Glutamatergic neuron (in vitro differentiated cells): ENCODE measurements at places on chromosomes 7 and 10.

- DNase-seq, result peak; percentile 67
Measured at GRCh38 chr7:20330928-20331909, 519 bp downstream of the ITGB8 start.

DNA sequence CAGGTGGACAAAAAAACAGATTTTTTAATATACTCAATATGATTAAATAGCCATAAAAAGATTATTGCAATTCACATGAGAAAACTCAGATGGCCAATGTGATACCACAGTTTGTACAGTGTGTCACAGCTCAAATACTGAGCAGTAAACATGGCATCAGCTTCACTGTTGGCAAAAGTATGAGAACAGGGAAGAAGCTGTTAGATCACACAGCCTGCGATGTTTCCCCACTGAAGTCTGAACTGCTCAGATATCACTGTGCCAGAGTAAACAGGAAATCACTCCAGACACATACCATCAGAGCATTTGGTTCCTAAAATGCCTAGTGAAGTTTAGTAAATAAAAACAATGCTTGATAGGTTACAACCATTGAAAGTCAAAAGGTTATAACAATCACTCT lies 347.8 kb downstream of the ETV1 start:
- DNase-seq, result no peak

- DNase-seq, result no peak
Measured at GRCh38 chr10:398954-399353, 263.7 kb downstream of the ZMYND11 start.

GRCh38 chr10:33129996-33130386 lies 172.0 kb upstream of the ITGB1 start:
- peak; percentile 25 for DNase-seq

DNA sequence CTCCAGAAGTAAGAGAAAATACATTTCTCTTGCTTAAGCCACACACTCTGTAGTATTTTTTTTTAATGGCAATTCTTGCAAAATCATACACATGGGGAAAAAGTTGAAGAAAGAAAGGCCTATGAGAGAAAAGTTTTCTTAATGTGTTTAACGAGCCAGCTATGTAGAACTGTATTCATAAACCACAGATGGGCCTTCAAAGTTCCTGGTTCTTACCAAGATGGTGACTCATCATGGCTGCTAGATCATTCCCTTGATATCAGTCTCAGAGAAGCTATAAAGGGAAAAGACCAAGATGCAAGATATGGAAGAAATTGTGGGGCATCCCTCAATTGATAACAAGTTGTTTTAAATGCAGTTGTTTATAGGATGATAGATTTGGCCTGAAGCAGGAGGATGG lies 992.7 kb upstream of the MBL2 start:
- DNase-seq, result no peak

DNA sequence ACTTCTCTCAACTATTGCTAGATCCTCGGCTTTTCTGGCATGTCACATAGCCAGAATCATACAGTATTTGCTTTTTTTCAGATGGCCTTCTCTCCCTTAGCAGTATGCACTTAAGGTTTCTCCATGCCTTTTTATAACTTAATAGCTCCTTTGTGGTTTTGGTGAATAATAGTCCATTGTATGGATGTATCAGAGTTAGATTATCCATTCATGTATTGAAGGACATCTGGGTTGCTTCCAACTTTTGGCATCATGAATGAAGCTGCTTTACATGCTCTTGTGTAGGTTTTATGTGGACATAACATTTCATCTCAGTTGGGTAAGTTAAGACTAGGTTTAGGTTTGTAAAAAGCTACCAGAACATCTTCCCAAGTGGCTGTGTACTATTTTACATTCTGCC lies 4.6 kb downstream of the ATP5F1C start:
- DNase-seq, result no peak

DNA sequence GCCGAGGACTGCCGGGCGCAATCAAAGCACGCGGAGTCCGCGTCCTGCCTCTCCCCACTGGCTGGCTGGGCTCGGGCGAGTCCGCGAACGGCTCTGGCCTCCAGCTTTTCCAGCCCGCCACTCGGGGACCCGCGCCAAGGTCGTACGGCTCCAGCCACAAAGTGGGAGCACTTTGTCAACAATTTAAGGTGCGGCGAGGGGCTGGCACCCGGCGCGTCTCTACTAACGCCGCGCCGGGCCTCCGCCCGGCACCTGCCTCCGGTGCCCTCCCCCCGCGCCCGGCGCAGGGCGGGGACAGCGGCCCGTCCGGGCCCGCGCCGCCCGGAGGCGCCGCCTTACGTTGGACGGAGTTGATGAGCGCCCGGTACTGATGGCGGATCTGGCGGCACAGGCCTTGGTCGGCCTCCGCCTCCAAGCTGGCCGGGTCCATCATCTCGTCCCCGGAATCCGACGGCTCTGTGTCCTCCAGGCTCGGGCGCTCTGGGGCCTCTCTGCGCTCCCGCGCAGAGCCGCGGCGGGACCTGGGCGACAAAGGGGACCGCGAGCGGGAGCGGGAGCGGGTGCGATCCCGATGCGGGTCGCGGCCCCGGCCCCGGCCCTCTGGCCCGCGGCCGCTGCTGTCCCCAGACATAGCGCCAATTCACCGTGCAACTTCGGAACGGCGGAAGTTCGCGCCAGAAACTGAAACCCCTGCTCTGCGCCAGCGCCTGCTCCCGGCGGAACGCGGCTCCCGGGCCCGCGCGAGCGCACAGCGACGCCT lies at the start of gene NSMCE4A:
NSMCE4A (minus strand) TSS at position 683 of the 760 bp plus-strand sequence; CDS start at position 631, 52 bp downstream.
- peak; percentile 88 for DNase-seq

- DNase-seq, result no peak
Measured at GRCh38 chr7:123054357-123055133, 59.0 kb upstream of the TAS2R16 start.

DNA sequence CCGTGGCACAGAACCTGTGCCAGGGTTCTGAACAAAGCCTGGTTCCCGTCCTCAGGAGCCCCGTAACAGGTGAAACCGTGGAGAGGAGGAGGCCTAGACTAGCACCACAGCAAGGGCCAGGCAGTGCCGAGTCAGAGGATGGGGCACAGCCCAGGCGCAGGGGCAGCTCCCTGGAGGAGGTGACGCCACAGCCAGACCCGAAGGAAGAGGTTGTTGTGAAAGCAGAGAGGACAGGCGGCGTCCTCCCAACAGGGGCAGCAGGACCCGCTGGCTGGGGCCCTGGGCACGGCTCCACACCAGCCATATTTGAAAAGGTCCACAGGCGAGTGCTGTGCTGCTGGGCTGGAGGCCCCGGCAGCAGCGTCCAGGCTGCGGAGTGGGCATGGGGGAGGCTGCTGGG lies 25.7 kb downstream of the DAGLB start:
- DNase-seq, result no peak

DNA sequence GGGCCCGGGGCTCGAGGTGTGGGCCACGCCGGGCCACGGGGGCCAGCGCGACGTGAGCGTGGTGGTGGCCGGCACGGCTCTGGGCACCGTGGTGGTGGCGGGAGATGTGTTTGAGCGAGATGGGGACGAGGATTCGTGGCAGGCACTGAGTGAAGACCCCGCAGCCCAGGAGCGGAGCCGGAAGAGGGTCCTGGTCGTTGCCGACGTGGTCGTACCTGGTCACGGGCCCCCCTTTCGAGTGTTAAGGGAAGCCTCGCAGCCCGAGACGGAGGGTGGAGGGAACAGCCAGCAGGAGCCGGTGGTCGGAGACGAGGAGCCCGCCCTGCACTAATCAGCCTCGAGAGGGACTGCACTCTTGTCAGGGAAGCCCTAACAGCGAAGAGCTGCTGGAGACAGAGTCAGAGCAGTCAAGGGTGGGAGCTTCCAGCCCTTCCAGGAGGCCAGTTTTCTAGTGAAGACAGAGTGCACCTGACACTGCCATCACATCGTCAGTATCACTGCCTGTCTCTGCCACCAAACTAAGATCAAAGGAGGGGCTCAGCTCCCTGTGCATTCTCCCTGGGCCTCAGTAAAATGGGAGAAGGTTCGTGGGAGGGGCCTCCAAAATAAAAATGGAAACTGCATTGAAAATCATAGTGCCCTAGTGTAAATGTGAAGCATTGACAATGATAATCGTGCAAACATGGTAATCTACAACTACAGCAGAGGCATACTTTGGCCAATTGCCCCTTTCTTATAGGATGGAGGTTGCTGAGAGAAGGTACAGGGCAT lies 1.3 kb downstream of the MBLAC1 start:
- peak; percentile 56 for DNase-seq

- DNase-seq, result no peak
Measured at GRCh38 chr10:78319371-78319770, 285.7 kb downstream of the RPS24 start.

DNA sequence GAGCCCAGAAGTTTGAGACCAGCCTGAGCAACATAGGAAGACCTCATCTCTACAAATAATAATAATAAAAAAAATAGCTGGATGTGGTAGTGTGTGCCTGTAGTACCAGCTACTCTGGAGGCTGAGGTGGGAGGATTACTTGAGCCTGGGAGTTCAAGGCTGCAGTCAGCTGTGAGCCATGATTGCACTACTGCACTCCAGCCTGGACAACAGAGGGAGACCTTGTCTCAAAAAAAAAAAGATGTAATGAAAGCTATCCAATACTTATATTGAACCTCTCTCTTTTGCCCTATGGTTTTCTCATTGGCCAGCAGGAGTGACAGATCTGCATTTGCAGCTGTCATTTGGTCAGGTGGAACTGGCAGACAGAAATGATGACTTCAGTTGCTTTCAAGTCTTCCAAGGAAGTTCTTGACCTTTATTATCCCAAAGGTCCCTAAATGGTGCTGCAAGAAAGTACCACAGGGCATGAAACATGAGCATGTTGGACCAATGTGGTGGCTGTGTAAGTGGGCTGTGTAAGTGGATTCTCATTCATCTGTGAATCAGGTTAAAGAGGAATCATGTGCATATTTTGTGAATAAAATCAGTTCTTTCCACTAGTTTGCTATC lies 99.4 kb downstream of the CALD1 start:
- no peak for DNase-seq

DNA sequence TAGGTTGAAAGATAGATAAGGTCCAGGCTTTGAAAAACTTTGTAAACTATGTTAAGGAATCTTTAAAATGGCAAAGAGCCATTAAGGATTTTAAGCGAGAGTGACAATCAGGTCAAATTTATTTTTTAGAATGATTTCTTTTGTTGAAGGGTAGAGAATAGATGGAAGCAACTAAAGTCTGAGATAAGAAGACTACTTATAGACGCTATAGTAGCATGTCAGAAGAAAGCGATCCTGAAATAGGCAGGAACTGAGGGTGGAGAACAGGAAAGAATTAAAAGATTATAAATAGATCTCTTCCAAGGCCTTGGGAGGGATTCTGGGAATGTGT lies 13.0 kb upstream of the TSPAN13 start:
- no peak for DNase-seq

- DNase-seq, result no peak
Measured at GRCh38 chr7:60017-60675, 132.2 kb upstream of the FAM20C start.

DNA sequence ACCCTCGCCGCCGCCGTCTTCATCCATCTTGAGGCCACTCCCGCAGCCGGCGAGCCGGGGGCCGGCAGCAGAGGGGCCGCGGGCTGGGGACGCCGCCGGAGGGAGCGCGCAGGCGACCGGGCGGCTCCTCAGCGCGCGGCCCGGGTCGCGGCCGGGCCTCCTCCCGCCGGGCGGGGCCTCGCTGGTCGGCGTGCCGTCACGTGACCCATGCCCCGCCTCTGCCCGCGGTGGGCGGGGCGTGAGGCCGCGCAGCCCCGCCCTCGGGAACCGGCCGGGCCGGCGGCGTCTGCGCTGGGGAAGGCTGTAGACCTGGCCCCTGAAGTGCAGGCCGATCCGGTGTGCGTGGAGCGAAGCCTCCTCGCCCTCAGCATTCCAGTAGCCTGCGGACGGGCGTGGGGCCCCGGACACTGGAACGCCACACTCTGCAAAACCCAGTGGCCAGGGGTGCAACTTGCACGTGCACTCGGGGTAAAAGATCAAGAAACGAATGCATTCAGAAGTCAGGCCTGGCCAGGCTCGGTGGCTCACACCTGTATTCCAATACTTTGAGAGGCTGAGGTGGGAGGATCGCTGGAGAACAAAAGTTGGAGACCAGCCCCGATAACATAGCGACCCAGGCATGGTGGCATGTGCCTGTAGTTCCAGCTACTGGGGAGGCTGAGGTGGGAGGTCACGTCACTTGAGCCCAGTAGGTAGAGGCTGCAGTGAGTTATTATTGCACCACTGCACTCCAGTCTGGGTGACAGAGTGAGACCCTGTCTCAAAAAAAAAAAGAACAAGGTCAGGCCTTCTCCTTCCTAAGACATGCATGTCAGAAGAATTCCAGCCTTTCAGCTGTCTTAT lies at the start of gene CYTH3:
CYTH3 (minus strand) TSS at position 144 of the 843 bp plus-strand sequence; CDS start at position 27, 117 bp downstream.
- DNase-seq, result peak; percentile 84

DNA sequence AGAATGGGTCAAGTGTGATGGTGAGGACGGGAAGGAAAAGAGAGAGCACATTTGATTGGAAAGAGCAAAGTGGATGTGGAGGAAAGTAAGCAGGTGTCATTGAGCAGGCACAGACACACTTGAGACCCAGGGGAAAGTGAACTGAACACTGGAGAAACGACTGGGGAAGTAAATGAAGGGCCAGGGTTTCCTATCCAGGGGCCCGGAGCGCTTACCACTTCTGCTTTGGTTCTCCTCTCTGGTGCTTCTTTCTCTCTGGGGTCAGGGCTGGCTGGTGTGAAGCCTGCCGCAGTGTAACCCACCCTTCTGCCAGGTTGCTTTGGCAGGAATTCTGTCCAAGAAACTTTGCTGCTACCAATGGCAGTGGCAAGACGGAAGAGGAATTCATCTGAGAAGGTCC lies 219.3 kb downstream of the SKAP2 start:
- no peak for DNase-seq

DNA sequence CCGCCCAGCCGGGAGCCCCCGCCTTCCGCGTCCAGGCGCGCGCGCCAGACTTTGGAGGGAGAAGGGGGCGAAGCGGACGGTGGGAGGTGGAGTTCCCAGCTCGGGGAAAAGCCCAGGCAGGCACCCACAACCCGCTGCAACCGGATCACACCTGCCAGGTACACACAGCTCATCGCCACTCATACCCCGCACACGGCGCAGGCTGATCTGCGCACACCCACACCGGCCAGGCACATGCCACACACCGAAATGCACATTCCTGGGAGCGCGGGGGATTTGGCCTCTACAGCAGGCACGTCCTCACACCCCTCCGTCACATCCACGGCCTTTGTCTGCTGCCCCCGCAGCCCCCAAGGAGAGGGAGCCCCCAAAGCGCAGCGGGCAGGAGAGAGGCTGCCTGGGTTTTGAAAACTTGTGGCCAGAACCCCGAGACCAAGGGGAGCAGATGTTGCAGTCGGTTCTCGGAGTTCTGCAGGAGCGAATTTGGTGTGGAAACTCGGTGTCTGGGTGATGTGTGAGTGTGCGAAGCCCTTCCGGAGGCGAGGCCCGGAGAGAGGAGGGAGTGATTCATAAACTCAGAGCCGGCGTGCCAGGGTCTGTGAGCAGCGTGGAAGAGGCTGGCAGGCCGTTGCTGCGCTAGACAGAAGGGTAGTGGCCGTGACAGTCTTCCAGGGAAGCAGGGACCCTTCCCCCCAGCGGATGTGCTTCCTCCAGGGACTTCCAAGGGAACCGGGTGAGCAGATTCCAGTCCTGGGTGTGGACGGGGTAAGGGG lies 734 bp downstream of the CHST3 start:
- peak; percentile 33 for DNase-seq
